ENCODE measurements at places on chromosomes 11 and 22.

DNA sequence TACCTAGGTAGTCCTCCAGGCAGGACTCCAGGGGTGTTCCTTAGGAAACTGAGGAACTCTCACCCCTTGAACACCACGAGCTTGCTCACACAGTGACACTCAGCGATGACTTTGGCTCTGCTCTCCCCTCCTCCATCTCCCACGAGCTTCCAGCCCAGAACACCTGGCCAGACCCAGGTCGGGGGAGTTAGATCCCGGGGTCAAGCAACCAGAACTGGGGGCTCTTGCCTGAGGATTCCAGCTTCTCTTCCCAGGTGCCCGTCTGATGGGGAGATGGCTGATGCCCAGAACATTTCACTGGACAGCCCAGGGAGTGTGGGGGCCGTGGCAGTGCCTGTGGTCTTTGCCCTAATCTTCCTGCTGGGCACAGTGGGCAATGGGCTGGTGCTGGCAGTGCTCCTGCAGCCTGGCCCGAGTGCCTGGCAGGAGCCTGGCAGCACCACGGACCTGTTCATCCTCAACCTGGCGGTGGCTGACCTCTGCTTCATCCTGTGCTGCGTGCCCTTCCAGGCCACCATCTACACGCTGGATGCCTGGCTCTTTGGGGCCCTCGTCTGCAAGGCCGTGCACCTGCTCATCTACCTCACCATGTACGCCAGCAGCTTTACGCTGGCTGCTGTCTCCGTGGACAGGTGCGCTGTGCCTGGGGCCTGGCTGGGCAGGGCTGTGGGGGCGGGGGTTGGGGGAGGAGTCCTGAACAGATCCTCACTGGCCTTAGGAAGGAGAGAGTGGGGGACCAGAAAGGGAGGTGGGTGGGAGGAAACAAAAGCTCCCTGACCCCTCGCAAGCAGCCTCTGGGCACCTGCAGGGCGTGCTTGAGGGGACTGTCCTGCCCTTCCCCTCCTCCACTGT is at the start of gene GALR3:
TSS of gene GALR3 (plus strand) at position 249 of the 852 bp plus-strand sequence. CDS start at position 274, 25 bp downstream.
- no peak for DNase-seq

DNA sequence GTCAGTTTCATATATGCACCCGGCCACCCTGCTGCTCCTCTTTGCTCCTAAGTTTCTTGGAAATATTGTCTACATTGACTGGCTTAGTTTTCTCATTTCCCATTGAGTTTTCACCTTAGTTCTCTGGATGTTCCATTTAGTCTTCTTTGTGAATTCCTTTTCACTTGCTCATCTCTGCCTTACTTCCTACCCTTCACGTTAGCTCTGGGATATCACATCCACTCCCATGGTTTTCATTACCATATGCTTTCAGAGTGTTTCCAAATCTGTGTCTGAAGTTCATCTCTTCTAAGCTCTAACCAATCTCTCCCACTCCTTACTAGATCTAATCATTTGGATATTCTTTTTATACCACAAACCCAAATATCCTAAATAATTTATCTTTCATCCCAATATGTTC is 226.4 kb downstream of the FAM76B start:
- no peak for DNase-seq

DNA sequence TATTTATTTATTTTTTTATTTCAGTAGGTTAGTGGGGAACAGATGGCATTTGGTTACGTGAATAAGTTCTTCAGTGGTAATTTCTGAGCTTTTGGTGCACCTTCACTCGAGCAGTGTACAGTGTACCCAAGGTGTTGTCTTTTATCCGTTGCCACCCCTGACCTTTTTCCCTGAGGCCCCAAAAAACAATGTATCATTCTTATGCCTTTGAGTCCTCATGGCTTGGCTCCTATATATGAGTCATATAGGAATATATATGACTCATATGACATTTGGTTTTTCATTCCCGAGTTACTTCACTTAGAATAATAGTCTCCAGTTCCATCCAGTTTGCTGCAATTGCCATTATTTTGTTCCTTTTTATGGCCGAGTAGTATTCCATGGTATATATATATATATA is 763.9 kb downstream of the NTM start:
- no peak for DNase-seq

- no peak for DNase-seq
Observed at GRCh38 chr22:46589871-46590271, 30.3 kb upstream of the GRAMD4 start.

GRCh38 chr22:29167032-29167911 is 38.4 kb upstream of the EMID1 start:
- DNase-seq: peak; percentile 47

DNA sequence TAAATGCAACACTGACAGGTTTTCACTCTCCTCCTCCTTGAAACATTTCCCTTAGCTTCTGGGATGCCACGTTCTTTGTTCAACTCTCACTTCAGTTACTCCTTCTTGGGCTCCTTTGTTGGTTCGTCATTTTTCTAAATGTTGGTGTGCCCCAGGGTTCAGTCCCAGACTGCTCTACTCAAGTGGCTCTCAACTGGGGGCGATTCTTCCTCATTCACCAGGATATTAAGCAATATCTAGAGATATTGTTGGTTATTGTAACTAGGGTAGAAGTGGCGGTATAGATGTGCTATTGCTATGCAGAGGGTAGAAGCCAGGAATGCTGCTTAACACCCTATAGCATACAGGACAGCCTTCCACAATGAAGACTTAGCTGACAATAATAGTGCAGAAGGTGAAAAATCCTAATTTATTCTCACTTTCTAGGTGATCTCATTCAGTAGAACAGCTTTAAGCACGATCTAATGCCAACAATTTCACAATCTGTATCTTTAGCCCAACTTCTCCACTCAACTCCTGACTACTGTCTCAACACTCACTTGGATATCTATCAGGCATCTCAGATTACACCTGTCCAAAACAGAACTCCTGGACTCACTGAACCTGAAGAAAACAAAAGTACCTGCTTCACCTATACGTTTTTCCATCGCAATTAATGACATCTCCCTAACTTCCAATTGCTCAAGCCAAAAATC is 4.6 kb downstream of the NUP160 start:
- DNase-seq: no peak

GRCh38 chr22:37241351-37242142 is 2.5 kb downstream of the RAC2 start:
- DNase-seq: peak; percentile 55

DNA sequence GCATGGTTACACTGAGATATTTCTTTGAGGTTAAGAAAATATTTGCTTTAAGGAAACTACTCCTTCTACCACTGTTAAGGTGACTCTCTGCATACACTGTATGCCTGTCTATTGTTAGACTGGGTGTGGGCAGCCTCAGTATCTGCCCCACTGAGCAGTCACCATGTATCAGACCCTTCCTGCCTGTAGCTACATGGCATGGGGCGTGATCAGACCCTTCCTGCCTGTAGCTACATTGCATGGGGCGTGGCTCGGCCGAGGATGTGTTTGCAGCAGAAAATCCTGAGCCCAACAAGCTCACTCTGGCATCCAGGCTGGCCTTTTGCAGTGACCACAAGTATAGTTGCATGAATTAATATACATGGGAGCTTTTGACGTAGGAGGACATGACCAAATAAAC is 669.4 kb downstream of the OPCML start:
- no peak for DNase-seq
